Spinal cord (tissue), 10 donors: ENCODE measurements at places on chromosomes 11 and 22. TPM values are rescaled to one million over a fixed set of nuclear protein-coding genes. Genes with fewer than 3 reads are reported as not detected.

DNA sequence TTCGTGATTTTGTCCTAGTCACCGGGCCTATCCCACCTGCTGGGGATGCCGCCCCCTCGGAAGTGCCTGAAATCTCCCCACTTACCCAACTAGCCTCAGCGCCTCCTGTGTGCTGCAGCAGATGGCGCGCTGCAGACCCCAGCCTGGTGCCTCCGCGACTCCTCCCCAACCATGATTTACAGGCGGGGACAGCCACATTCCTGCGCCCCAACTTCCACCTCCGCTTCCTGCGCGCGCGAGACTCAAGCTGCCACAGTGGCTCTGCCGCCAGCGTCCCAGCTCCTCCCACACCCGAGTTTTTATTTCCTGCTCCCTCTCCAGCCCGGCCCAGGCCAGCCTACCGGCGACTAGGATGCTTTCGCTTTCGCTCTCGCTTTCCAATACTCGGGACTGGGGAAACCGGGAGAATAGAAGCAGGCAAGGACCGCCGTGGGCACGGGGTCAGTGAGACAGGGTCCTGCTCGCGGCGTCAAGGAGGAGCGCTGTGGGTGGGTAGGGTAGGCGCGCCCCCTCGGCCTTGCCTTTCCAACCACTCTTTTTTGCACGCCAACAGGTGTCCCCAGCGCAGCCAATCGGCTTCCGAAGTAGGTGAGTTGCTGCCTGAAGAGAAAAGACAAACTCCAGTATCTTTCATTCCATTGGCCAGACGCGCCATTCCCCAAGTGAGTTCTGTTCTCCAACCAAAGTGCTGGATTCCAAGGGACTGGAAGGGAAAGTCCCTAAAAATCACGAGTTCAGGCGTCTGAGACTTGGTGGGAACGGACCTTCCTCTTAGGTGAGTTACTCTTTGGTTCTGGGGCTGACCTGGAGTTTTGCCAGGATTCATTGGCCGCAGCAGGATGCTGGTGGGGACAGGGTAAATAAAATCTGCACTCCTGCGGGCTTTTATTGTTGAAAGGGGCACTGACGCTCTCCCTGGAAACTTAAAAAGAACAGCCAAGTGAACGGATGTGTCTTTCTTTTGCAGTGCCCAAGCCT is at the start of gene FAM111A:
TSS of gene FAM111A (plus strand) at position 327 of the 978 bp plus-strand sequence. CDS start 6,017 bp downstream, outside the sequence.
- peak; percentile 60 for DNase-seq

DNA sequence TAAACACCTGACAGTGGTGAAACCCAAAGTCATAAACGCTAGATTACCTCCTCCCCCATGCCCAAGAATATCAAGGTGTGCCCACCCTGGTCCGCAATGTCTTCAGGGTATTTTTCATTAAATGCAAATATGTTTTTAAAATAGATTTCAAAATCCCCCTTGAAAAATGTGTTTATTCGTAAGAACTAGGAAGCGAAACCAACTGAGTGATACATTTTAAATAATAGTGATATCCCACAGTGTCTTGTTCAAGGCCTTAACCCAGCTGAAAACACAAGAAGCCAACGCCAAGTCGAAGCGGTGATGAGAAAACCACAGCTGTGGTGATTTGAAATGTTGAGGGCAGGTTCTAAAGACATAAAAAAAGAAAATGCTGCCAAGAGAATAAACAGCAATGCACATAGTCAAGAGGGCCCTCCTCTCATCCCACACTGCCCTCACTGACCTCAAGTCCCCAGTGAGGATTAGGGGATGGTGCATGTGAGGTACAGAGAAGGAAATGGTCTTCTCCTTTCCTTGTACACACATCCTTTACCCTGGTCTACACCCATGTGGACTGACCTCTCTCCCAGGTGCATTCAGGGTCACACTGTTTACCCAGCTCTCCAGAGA is 25.5 kb downstream of the KCNJ1 start:
- DNase-seq: no peak

DNA sequence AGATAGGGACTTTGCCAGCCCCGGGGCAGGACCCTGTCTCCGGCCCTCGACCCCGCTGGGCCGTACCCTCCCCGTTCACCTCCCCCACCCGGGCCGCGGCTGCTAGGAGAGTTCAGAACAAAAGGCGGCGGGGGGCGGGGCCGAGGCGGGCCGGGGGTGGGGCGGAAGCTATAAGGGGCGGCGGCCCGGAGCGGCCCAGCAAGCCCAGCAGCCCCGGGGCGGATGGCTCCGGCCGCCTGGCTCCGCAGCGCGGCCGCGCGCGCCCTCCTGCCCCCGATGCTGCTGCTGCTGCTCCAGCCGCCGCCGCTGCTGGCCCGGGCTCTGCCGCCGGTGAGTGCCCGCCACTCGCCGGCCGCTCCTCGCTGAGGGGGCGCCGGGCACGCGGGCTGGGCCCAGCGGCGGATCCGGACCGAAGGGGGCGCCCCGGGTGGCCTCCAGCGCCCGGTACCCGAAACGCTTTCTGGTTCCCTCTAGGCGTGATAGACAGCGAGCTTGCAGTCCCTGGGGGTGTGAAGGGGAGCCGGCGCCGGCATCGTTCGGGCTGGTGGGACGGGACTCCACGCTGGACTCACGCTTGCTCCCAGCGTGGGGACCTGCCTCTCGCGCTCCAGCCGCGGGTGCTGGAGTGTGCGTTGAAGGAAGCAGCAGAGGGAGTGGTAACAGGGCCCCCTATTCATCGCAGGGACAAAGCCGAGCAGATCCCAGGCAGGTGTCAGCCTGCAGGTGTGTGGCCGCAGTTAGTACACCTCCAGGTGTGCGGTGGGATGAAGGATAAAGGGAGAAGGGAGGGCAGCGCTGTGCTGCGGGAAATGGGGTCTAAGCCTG is at the start of gene MMP11:
TSS of gene MMP11 (plus strand) at position 201 of the 825 bp plus-strand sequence. CDS start at position 223, 22 bp downstream.
- DNase-seq: no peak

DNA sequence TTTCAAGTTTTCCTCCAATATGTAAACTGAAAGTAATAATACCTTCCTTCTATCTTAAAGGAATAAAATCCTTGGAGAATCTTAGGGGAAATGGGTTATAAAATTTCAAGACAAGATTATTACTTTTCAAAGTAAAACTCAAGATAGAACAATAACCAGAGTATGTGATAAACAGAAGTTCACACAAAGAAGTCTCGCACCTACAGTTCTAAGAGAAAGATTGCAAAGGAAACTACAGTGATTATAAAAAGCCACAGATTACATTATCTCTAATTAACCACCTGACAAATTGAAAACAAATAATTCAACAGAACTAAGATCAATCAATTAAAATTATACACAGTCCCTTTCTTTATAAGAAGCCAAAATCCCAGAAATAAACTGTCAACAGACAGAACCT is 34.0 kb downstream of the AMBRA1 start:
- DNase-seq: no peak

DNA sequence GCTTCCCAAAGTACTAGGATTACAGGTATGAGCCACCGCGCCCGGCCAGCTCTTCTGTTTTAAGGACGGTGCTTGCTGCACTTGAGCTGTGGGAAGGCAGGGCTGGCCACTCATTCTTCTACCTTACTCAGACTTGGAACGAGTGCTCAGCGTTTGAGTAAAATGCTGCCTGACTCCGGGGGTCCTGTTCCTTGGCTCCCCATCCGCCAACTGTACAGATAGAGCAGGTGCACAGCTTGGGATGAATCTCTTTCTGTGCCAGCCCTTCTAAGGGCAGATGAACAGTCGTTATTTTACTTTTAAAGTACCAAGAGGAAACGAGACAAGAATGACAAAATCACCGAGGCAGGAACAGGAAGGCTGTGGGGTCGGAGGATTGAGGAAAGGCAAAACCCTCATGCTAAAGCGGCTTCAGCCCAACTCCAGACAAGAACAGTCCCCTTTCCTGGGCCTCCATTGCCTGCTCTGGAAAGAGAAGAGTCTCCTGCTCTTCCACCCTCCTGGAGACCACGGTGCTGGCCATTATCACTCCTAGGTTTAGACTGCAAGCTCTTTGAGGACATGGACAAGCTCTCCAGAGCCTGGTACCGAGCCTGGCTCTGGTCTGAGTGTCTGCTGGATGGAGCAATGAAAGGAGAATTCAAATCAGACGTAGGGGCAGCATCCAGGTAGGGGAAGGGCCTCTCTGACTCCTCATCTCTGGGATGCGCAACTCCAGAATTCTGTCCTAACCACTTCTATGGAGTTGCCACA is 1.1 kb upstream of the SUN2 start:
- peak; percentile 42 for DNase-seq

DNA sequence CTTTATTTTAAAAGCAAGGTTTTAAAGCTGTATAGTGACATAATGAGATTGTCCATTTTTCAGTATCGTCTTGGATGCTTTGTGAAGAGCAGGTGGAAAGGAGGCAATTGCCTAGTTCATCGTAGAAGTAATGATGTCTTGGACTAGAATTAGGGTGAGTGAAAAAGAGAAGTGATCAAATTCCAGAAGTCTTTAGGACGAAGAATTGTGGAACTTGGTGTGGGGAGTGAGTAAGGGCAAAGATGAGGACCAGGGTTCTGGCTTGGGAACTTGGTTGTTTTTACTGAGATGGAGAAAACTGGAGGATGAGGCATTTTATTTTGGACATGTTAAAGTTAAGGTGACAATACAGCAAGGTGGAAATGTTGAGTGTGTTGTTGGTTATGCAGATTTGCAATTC is 1.2 kb downstream of the ILK start:
- no peak for DNase-seq

The TIMP3 gene
- polyA plus RNA-seq: 231 TPM

DNA sequence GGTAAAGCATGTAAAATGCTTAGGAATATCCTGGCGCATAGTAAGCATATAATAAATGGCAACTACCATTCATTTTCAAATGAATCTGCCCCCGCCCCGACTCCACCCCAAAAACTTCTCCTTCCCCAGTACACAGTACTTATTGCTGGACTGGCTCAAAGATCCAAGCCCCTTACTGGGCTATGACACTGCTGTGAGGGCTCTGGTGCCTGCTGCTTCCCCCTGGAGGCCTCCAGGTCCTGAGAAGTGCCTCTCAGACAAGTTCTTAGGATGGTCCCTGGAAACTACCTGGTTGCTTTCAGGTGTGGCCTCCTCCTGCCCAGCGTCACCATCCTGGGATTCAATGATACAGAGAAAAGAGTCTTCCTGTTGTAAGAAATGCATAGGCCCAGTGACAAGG is 190.6 kb upstream of the NTM start:
- no peak for DNase-seq

DNA sequence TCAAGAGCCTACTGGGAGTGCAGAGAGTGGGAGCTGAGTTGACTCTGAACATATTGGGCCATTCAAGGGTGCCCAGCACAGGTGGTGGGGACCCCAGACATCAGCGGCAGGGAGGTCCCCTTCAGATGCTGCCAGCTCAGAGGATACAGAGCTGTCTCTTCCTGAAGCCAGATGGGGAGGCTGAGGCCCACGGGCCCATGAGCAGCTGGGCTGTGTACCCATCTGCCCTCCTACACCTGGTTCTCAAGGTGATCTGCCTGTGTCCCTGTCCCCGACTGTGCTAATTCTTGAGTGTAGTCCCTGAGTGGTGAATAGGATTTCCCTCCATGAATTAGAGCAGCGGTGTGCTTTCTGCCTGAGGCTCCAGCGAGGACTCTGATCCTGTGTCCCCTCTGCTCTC is 76.3 kb downstream of the MICAL2 start:
- no peak for DNase-seq

GRCh38 chr22:27885977-27886842 is 32.8 kb downstream of the PITPNB start:
- peak; percentile 67 for DNase-seq

DNA sequence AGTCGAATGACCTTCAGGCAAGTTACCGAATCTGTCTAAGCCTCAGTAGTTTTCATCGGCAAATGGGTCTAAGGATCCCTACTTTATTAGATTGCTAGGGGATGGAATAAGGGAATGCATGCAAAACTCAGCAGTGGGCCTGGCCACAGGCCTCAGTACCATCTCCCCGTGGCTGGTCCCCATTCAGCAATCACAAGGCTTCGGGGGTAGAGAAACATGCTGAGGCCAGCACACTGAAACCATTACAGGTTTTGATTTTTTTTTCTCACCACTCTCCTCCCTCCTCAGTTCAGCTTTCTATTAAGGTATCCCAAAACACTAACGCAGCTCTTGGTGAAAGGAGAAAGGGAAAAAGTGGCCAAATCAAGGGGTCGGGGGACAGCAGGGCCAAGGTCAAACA is 11.9 kb downstream of the KIRREL3 start:
- no peak for DNase-seq

The FOLR3 gene
- not detected for polyA plus RNA-seq

- DNase-seq: no peak
Observed at GRCh38 chr22:44127356-44127755, 53.4 kb upstream of the PARVG start.

- DNase-seq: no peak
Observed at GRCh38 chr11:45031912-45032519, 81.3 kb upstream of the TP53I11 start.

- DNase-seq: no peak
Observed at GRCh38 chr11:112844517-112844916, 116.7 kb upstream of the NCAM1 start.

- no peak for DNase-seq
Observed at GRCh38 chr11:17510507-17511206, 33.6 kb downstream of the USH1C start.

The NCAM1 gene
- polyA plus RNA-seq: 523 TPM

GRCh38 chr11:69934861-69935494 is 115.8 kb upstream of the FGF3 start:
- no peak for DNase-seq

The RIMBP3C gene
- polyA plus RNA-seq: 0.83 TPM

DNA sequence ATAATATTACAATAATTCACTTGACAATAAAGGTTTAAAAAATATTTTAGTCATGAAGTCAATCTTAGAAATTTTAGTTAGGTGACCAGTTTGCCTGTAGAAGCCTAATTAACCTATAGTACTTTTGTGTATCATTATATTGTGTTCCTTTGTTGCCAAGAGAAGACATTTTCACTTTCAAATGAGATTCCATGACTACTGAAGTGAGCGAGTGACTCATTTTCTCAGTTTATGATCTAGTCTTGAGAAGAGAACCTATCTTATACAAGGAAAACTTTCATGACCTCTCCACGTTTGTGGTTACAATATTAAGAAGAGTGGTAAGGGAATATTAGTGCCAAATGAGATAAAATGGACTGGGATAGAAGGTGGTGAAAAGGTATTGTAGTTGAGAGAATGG is 423.9 kb upstream of the CHORDC1 start:
- DNase-seq: no peak

DNA sequence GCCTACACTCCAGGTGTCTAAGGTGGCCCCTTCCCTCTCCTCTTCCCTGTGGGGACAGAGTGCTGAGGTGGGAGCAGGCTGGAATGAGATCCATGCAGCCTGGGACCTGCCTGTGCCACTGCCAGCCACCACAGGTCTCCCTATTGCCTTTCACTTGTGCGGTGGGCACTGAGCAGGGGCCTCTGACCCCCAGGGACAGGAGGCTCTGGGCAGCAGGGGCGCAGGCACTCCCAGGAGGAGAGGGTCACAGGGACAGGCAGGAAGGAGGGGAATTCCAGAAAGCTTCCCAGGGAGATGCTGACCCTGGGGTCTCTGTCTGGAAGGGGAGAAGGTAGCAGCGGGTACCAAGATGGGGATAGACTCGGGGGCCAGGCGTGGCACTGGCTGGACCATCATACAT is 228.5 kb upstream of the B3GAT1 start:
- no peak for DNase-seq

DNA sequence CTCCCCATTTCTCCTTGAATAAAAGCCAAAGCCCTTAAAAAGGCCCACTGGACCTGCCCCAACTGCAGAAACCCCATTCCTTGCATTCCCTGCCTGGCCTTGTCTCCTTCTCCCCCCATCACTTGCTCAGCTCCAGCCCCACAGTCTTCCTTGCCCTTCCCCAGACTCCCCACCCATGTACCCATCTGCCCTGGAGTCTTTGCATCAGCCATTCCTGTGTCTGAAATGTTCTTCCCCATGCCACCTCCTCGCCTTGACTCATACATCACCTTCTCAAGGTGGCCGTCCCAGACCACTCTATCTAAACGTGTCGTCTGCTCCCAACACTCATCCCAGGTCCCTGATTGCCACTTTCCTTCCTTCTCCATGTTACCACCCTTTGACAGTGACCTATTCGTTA is 77.4 kb upstream of the SHANK2 start:
- DNase-seq: no peak
